ENCODE measurements at places on chromosomes 12 and 14.

DNA sequence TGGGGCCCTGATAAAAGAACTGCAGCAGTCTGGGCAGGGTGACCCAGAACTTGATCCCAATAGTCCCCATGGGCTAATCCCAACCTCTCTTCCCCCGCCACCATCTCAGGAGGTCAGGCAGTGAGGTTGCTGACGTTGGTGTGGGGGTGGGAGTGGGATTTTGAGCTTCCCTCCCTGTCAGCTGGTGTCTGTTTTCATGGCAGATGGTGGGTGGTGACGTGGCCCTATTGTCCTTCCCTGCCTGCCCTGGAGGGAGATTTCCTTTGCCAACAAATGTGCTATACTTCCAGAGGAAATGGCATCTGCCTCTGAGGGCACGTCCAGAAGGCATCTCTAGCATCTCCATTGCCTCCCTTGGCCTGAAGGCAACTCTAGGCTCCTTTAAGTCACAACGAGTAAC lies 37.7 kb downstream of the NEUROD4 start:
- DNase-seq, result no peak

- no peak for DNase-seq
Observed at GRCh38 chr14:72387726-72388125, 455.5 kb downstream of the RGS6 start.

- DNase-seq, result no peak
Observed at GRCh38 chr14:52043690-52044089, 25.2 kb downstream of the NID2 start.

- DNase-seq, result no peak
Observed at GRCh38 chr12:7197841-7198240, 8.4 kb downstream of the PEX5 start.

- no peak for DNase-seq
Observed at GRCh38 chr12:118397708-118398440, 21.5 kb downstream of the SUDS3 start.

- DNase-seq, result no peak
Observed at GRCh38 chr12:22380031-22380430, 45.5 kb upstream of the ST8SIA1 start.

DNA sequence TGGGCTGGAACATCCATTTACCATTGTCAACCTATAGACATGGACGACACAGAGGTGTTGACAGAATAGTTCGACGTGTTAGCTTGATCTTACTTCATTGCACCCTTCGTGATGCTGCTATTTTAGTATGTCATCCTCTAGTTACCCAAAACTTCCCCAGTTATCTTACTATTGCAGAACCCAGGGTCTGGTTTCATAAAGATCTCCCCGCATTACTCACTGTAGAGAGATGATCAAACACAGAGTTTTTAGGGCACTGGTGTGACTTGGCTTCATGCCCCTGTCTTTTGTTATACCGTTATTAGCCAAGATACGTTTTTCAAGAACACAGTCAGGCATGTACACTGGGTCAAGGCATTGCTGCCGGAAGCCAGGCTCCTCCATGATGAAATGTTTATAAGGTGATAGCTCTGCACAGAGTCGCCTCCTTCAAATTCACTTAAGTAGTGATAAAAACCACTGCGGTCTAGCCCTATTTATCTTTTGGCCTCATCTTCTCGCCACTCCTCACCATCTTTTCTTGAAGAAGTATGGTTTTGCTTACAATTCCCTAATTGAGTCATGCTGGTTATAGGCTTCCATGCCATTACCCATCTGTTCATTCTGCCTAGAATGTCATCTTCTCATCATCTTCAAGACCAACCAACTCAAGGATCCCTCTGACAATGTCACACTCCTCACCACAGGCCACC lies 1127.9 kb downstream of the VRK1 start:
- no peak for DNase-seq

DNA sequence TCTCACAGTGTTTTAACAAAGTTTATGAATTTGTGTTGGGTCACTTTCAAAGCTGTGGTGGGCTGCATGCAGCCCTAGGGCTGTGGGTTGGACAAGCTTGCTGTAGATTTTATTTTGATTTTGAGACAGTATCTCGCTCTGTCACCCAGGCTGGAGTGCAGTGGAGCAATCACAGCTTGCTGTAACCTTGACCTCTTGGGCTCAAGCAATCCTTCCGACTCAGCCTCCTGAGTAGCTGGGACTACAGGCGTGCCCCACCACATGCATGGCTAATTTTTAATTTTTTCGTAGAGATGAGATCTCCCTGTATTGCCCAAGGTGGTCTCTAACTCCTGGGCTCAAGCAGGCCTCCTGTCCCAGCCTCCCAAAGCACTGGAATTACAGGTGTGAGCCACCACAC lies 5.4 kb downstream of the MARK3 start:
- DNase-seq, result no peak

DNA sequence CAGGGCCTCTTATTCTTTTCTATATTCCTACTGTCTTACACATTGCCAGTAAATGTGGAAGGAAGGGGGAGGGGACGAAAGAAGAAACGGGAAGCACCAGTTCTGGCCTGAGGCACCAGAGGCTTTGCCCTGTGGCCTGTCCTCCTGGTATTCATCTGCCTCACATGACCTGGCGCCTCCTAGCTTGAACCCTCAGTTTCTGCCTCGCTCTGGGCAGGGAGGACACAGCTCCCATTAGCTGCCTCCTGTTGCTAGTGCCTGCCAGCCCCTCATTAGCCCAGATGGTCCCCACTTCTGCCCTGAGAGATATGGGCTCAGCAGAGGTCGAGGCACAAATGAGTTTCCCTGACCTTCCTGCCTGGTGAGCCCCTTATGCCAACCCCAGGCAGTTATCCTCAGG lies 3.0 kb upstream of the PLEKHG6 start:
- DNase-seq, result no peak

- no peak for DNase-seq
Observed at GRCh38 chr12:48151103-48151771, 6.1 kb downstream of the ASB8 start.

DNA sequence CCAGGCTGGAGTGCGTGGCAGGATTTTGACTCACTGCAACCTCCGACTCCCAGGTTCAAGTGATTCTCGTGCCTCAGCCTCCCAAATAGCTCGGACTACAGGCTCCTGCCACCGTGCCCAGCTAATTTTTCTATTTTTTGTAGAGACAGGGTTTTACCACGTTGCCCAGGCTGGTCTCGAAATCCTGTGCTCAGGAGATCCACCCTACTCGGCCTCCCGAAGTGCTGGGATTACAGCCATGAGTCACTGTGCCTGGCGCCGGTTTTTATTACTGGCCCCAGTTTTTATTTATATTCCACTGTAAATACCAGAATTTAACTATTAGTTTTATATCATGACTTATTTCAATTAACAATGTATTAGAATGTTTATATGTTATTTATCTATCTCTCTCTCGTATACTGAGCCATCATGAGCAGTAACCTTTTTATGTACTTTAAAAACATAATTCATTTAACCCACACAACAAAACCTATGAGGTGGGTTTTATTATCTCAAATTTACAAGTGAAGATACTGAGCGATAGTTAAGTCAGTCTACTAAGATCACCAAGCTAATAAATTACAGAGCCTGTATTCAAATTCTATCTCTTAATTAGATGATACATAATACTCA lies 47.8 kb downstream of the HECTD1 start:
- no peak for DNase-seq

- no peak for DNase-seq
Observed at GRCh38 chr14:80164991-80165721, 46.1 kb downstream of the DIO2 start.

- no peak for DNase-seq
Observed at GRCh38 chr14:56490379-56490778, 89.2 kb upstream of the TMEM260 start.

GRCh38 chr12:107448198-107448597 lies 237.4 kb upstream of the PWP1 start:
- DNase-seq, result no peak

- DNase-seq, result no peak
Observed at GRCh38 chr14:77478796-77479195, 19.8 kb downstream of the ISM2 start.

DNA sequence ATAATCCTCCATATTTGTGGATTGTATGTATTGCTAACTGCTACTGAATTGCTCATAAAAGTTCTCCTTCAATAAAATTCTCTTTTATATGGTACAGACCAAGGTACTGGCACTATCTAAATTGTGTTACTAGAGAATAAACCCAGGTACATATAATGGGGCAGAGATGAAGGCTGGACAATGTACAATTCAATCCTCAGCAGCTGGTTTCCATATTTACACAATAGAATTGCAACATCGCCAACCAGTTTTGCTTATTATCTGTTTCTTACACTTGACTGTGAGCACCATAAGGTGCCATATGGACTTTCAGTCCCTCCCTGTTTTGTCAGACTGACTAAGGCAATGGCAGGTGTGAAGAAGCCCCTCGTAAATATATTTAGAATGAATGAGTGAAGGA lies 18.1 kb downstream of the KITLG start:
- DNase-seq, result no peak
